Psoas muscle (tissue), 8 donors: ENCODE measurements at places on chromosomes 11 and 22.
A peak's percentile ranks its signal among the peaks of the same experiment; 100 is the strongest.

GRCh38 chr22:43534916-43535315, 123.1 kb downstream of the MPPED1 start:
- no peak for DNase-seq

DNA sequence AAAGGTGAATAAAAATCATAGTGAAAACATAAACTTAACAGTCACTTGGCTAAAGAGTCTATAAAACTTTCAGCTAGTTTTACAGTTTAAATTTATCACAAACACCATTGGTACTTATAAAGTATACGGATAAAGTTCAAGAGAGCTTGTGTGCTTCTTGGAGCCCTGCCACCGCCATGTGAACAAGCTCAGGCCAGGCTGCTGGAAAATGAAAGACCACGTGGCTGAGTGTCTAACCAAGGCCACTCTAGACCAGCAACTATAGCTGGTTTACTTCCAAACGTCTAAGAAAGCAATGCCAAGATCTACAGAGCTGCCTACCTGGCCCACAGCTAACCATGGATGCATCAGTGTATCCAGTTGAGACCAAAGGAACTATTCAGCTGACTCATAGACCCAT, 66.3 kb upstream of the API5 start:
- no peak for DNase-seq

DNA sequence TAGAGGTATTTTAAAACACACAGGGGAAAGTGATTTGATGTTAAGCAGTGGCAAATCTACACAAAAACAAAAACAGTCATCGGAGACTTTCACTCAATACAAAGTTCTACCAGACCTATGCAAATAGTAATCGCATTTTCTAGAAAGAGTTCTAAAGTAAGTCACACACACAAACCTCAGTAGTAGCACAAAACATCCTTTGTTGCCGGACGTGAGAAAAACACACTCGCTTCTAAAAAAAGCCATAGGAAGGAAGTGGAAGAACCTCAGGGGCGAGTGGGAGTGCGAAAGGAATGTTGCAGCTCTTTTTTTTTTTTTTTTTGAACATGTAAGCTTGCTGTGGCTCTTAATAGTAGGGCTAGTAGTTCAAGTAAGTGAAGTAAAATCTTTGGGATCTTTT, 88.9 kb downstream of the MAML2 start:
- DNase-seq = no peak

- peak; percentile 31 for DNase-seq
Measured at GRCh38 chr11:60970369-60970774, 1.1 kb upstream of the CD6 start.

- no peak for DNase-seq
Measured at GRCh38 chr11:122265981-122266380, 150.0 kb upstream of the BLID start.

- DNase-seq = no peak
Measured at GRCh38 chr11:123903932-123904331, 2.0 kb downstream of the OR8D4 start.

DNA sequence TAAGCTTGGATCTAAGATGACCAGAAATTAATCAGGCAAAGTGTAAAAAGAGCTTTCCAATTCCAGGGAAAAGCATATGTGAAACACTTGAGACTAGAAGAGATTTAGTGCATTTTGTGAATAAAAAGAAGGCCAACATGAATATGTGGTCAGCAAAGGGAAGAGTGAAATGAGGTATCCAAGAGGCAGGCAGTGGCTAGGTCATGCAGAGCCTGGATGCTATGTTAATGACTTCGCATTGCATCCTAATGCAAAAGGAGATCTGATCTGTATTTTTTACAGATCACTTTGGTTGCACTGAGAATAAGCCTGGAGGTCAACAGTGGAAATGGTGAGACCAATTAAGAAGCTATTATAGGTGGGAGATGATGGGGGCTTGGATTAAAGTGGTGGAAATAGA, 641.3 kb upstream of the CCDC90B start:
- DNase-seq = no peak

DNA sequence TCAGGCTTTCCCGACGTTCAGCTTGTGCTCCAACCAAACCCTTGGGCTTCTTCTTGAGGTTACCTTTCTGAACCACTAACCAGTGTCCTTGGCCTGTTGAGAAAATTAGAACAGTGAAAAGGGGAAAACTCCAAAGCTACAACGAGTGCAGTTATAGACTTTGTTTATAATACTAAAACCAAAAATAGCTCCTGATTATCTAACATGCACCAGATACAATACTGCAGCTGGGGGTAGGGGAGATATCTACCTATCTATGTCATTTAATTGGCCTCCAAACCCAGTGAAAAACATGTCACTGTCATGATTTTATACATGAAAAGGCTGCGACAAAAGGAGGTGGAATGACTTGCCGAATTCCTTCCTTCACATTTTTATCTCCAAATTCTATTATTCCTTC, 11.9 kb downstream of the XRRA1 start:
- DNase-seq = no peak

DNA sequence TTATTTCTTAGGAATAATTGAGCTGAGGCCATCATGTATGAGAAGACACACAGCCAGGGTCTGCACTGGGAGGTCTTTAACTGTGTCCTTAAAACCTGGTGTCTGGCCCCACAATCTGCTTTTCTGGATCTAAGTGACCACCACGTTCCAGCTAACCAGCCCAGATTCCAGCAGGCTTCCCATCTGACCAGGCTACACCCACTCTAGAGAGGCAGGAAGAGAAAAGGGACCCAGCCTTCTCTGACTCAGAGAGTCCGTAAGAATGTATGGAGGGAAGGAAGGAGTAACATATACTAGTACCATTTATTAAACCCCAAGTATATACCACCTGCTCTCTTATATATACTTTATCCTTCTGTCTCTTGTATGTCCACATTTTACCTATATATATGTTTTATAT, 80.1 kb downstream of the LDLRAD3 start:
- no peak for DNase-seq

DNA sequence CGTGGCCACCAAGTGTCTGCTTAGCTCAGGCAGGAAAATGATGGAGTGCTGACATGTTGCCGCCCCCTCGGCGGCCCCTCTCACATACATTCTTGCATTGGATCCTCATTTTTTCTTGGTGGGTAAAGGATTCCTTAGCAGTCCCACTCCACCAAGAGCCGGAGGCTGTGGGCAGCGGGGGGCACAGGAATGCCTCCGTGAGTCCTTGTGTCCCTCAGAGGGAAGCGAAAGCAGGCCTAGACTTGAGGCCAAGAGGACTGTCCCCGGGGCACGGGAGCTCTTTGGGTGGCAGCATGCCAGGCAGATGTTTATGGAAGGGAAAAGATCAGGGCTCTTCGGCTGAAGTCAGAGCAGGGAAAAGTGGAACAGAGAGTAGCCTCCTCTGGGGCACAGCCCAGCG, 21.6 kb downstream of the LRFN4 start:
- DNase-seq = no peak

- DNase-seq = peak; percentile 91
Measured at GRCh38 chr11:64448599-64449380, 89.8 kb downstream of the RPS6KA4 start.

GRCh38 chr11:123473941-123474677, 44.0 kb downstream of the GRAMD1B start:
- no peak for DNase-seq

- DNase-seq = no peak
Measured at GRCh38 chr11:88810420-88811097, 255.2 kb downstream of the GRM5 start.

DNA sequence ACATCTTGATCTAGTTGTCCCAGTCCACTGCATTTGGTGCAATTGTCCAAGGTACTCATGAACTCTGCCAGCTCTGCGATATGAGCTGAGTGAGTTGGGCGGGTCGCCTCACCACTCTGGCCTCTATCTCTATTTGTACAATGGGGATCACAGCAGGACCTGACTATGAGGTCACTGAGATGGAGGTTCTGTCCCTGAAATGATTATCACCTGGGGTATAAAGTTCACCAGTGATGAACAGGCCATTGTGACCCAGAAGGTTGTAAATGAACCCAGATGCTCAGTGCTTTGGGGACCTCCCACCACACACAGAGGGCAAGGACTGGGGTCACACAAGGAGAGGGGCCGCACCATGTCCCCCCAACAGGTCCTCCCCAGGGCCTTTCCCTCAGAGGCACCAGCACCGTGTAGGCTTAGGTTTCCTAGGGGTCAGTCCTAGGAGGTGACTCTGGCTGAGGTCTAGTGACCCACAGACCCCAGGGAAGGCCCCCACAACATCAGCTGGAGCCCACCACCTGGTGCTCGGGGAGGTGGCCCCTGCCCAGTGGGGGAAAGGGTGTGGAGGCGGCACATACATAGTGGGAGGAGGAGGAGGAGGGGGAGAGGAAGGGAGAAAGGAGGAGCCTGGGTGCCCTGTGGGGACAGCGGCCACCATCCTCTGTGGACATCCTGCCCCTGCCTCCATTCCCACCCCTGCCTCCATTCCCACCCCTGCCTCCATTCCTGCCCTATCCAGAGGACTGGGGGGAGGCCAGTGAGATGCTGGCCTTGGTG, 25.0 kb upstream of the IGLL1 start:
- DNase-seq = no peak

DNA sequence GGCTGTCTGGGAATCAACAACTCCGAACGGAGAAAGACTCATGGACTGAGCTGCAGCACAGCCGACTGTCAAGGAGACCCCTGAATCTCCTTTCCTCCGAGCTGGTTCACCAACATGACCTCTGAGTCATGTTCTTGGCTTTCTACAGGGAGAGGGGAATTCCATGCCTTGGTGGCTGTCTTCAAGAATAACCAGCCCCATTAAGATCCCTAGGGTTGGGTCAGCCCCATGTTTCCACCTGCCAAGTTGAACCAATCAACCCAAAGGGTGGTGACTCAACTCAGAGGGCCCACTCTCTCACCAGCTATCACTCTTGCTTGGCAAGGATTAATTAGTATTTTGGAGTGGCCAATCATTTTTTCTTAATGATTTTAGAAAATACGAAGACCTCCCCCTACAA, 28.3 kb upstream of the IGSF22 start:
- no peak for DNase-seq

DNA sequence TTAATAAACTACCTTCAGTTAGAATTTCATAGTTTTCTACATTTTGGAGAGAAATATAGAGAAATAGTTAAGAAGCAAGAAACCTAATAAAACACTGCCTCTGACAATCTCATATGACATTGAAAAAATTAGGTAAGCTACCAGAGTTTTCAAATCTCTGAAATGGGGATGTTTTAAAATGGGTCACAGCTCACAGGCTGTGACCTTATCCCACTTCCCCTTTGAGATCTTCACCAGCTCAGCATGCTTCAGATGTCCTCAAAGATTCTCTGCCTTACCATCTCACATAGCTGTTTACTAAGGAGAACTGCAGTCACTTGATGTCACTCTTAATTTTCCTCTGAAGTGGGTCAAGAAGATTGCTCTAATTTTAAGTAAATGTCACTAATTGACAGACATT, 717.8 kb downstream of the JRKL start:
- no peak for DNase-seq

GRCh38 chr11:87473174-87473573, 435.4 kb downstream of the TMEM135 start:
- DNase-seq = no peak

DNA sequence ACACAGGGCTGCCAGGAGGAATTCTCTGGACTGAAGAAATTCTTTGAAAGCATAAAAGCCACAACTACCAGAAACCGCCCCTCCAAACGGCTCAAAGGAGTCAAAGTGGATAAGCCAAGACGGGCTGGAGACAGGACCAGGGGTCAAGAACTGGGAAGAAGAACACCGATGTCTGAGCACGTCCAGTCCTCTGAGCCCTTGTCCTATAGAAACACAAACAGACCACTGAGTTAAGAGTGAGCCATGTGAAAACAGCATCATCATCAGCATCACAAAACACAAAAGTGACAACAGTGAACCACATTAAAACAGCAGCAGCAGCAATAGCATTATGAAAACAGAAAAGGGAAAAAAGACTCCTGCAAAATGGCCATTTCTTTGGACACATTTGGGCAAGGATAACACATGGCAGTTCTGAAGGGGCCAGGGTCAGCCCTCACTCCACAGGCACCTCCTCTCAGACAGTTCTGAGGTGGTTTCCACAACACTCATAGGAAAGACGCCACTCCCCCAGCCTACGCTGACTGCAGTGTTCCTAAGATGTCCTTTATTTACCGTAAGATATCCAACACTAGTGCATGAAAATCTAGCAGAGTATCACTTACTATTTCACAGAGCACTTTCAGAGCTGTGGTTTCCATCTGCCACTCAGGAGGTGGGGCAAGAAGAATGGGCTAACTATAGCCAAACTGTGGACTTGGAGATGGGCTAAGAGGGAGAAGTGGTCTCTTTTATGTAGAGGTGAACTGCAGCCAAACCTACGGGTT, 28.6 kb upstream of the YPEL1 start:
- DNase-seq = no peak

DNA sequence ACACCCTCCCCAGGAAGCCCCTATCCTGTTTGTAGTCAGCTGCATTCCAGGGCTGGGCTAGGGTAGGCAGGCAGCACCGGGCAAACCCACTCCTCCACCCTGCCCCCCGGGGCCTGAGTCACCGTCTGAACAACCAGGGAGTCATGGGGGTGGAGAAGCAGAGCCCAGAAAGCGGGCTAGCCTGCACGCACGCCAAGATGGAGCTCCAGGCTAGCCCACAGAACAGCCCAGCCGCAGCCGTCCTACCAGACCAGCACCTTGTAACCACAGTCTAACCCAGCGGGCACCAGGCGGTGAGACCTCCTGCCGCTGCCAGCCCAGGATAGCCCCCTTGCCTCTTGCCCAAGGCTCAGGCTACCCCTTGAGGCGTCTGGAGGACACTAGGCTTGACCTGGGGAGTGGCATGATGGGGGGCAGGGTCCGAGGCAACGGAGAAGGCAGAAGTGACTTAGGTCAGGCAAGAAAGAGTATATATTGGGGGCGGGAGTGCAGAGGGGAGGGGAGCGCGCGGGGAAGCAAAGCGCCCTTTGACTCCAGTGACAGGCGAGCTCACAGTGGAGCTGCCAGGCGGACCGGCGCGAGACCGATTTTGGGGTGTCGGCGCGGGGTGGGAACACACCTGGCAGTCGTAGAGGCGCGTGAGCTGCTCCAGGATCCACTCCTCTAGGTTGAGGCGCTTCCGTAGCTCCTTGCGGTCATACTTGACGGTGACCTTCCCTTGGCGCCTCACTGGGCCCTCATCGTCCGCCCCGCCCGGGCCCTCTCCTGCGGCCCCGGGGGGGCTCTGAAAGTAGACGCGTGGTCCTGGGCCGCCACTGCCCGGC, 734 bp downstream of the PPP1R14B start:
- peak; percentile 92 for DNase-seq

- peak; percentile 88 for DNase-seq
Measured at GRCh38 chr22:29336751-29337490, 21.4 kb upstream of the RASL10A start.

DNA sequence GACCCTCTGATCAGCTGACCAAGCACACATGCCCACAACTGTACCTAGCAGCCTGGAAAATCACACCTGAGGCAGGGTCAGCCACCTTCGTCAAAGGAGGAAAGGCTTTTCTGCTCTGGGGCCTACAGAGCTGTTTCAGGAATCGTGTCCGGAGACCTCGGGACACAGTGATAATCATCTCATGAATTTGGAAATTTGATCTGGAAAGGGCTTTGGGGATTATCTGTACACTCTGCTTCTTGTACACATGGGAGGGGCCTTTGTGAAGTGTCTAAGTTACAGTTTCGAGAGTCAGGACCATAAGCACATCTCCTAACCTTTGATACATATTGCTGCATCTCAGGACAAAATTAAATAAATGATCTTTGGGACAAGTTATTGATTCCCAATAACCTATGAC, 1421.2 kb upstream of the TENM4 start:
- DNase-seq = no peak

GRCh38 chr11:48013269-48013901, 33.0 kb downstream of the PTPRJ start:
- no peak for DNase-seq

- DNase-seq = no peak
Measured at GRCh38 chr11:6321961-6322362, 1.7 kb upstream of the CAVIN3 start.
